ENCODE measurements at places on chromosomes 4 and X.

- DNase-seq, result no peak
Measured at GRCh38 chr4:153332936-153333335, 11.6 kb upstream of the MND1 start.

DNA sequence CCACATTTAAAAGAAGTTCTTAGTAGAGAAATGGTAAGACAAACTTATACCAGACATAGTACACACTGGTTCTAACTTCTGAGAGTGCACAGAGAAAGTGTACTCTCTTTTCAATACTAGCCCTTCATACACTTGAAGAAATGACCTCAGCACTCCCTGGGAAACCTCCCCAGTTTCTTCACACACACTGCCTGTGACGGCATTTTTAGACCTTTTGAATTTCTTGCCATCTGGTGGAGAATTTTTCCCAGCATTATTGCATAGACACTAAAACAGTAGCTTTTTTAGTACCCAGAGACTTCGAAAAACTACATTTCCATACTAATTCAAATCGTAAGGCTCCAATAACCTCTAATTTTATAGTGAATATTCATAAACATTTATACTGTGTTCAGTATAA is 341.6 kb upstream of the MAOA start:
- no peak for DNase-seq

DNA sequence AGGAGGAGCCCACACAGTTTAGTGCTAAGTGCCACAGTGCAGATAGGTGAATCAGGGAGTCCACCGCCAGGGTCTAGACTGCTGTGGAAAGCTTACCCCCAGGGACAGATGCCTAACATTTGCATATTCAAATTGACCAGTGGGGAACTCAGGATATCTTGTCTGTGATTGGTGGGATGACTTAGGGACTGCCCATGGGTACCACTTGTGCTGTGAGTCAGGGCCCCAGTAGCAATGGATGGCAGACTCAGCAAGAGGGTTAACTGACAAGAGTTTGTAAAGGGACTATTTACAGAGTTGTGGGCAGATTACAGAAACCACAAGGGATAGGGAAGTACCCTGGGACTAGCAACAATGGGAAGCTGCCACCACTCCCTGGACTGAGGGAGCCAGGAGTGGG is 282.1 kb downstream of the BCOR start:
- DNase-seq, result no peak

DNA sequence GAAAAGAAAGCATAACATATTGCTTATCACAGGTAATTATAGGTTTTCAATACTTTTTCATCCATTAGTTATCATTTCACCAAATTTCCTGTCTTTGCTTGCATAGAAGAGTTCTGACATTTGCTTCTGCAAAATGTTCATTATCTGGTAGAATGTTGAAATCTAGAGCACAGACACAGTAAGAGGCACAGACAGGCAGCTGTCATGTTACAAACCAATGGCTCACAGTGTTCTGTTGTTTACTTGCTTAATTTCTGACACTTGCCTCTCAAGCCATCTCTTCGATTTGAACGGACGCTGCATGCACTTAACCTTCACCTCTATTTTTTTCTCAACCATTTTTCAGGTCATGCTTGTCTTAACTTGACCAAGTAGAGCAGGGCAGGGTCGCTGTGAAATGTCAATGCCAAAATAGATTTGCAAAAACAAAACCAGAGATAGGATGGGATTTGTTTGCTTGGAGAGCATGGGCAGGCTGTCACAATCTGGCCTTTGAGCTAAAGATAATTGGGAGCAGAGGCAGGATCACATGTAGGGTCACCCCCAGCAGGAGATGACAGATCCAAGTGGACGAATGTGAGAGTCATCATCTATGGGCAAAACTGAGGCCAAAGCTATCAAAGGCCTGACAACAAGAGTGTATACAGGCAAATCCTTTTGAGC is 292.3 kb downstream of the SMARCA1 start:
- DNase-seq, result no peak

- DNase-seq, result no peak
Measured at GRCh38 chr4:76801621-76802235, 96.2 kb downstream of the SOWAHB start.

DNA sequence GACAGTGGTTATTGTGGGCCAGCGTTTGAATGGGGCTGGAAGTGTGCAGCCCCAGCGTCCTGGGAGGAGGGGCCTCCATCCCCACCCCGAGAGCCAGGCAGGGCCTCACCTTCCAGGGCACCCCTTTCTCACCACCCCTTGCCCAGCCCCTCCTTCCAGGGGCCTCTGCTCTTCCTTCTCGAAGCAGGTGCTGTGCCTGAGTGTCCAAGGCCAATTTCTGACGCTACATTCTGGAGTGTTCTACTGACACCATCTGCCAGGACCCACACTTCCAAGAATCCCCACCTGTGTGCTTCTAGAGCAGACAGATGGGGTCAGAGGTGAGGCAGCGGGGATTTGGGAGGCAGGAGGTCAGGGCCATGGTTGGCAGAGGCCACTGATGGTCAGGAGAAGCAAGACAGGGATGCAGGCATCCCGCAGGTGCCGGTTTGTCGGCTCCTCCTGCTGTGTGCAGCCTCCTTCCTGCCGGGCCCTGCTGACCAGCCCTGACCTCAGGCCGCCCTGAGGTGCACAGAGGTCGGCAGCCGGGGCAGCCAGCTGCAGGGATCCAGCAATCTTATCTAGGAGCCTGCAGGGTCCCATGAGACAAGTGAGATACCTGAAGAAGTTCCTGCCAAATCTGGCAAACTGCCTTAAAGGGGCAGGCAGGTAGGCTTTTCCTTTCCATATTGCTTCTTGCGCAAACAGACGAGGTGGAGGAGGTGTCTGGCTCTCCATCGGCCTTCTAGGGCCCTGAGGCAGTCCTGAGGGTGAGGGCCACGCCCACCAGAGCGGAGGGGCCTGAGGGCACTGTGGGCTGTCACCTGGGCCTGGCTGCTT is 18.8 kb downstream of the MSANTD1 start:
- DNase-seq, result no peak

DNA sequence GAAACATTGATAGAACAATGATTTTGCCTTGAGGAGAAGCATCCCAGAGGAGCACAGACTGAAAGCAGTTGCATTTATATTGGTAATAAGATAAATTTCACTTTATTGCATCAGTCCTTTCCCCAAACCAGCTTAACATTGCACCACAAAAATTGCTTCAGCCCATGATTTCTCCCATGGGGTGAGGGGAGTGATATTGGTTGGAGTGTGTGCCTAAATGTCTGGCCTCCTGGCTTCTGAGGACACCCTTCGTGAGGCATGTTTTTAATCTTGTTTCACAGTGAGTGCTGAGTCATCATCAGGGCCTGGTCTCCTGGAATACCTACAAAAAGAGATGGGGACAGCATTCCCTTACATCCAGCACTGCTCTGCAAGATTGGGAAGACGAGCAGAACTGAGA is 487.9 kb downstream of the C4orf33 start:
- DNase-seq, result no peak

- peak; percentile 71 for DNase-seq
Measured at GRCh38 chr4:25859429-25860148, 3.2 kb downstream of the SEL1L3 start.

- DNase-seq, result no peak
Measured at GRCh38 chr4:149095811-149096210, 653.6 kb upstream of the NR3C2 start.

DNA sequence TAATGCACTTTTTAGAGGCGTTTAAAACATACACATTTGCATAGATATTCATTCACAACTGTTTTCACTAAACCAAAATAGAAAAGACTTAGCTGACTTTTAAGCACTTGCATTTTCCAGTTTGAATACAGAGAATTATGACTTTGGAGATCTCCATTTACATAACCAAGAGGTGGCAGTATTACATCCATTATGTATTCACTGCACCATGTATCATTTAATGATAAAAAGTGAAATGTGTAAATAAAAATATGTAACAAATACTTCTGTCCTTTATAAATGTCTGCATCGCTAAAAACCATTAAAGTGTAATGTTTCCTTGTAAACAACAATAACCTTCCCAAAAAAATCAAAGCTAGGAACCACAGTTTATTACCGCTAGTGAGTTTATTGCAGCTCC is 413.2 kb downstream of the FGF13 start:
- DNase-seq, result no peak

GRCh38 chr4:81225252-81225651 is 10.2 kb upstream of the PRKG2 start:
- no peak for DNase-seq

GRCh38 chr4:16466581-16466980 is 240.3 kb upstream of the TAPT1 start:
- no peak for DNase-seq

DNA sequence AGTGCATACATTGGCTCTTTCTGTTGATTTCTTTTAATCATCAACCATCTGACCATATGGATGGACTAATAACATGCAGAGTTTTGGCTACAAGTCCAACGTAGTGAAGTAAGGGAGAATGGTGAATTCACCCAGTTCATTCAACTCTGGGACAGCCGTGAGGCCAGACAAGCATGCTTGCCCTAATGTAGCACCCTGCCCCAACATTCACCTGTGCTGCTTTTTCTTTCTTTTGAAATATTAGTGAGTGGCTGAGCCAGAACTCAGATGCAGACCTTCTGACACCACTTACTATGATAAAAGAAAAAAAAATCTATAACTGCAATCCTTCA is 17.5 kb downstream of the ARSJ start:
- DNase-seq, result no peak

DNA sequence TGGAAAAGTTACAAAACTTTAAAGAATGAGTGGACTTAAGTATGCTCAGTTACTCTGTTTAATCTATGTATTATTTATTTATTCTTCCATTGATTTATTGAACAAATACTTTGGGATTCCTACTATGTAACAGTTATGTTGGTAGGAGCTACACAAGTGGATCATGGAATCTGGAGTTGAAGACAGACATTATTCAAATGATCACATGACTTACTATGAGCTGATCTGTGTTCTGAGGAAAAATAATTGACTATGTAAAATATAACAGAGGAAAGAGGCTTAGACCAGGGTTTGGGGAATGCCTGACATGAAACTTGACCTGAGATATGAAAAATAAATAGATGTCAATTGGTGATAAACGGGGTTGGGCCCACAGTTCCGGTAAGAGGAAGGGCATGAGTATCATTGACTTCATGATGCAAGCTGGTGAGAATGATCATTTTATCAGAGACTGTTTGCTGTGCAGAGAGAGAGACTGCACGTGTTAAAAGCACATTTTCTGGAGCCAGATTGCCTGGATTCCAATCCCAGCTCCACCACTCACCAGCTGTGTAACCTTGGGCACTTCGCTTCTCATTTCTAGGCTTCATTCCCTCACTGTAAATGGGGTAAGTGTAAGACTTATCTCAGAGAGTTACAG is 179.0 kb downstream of the SPCS3 start:
- no peak for DNase-seq

DNA sequence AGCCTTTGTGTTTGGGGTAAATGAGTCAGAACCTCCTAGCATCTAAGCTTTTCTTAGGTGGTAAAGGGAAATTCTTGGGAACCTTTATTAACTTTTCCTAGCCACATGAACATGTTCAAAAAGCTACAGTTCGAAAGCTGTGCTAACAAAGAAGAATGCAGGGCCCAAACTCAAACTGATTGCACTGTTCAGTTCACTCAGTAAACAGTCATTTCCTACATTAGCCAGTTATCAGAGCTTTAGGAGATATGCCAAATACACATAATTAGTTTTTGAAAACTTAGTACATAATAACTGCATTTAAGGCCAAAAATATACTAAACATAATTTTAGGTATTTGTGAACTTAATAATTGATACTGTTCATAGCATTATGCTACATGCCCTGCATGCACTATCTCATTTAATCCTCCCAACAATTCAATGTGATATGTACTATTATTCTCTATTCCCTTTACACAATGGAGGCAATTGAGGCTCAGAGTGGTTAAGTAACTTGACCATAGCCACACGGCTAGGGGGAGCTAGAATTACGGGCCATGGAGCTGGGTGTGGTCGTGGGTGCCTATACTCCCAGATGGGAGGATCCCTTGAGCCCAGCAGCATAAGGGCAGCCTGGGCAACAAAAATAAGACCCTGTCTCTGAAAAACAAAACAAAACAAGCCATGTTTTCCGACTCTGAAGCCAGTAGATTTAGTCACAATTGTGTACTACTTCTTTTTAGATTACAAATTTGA is 43.9 kb upstream of the PDGFRA start:
- no peak for DNase-seq

- DNase-seq, result no peak
Measured at GRCh38 chr4:82797405-82798111, 1.0 kb downstream of the SCD5 start.

DNA sequence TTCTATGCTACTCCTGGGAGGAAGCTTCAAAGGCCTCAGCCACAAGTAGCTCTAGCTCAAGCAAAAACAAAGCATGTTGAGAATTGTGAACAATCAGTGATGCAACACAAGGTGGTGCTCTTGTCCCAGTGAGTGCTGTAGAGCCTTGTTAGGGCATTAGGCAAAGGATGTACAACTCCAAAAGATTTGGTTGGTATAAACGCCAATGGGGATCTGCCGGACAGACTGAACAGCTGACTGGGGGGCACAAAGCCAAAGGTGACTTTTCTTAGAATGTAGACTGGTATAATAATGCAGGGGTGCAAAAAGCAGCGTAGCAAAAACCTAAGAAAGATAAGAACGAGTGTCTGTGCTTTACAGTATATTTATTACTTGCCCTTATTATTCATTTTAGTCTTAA is 62.6 kb upstream of the ALB start:
- DNase-seq, result no peak

GRCh38 chr4:55793479-55793878 is 26.1 kb upstream of the EXOC1L start:
- no peak for DNase-seq

GRCh38 chrX:53481093-53481492 is 46.9 kb upstream of the HSD17B10 start:
- peak; percentile 5 for DNase-seq

DNA sequence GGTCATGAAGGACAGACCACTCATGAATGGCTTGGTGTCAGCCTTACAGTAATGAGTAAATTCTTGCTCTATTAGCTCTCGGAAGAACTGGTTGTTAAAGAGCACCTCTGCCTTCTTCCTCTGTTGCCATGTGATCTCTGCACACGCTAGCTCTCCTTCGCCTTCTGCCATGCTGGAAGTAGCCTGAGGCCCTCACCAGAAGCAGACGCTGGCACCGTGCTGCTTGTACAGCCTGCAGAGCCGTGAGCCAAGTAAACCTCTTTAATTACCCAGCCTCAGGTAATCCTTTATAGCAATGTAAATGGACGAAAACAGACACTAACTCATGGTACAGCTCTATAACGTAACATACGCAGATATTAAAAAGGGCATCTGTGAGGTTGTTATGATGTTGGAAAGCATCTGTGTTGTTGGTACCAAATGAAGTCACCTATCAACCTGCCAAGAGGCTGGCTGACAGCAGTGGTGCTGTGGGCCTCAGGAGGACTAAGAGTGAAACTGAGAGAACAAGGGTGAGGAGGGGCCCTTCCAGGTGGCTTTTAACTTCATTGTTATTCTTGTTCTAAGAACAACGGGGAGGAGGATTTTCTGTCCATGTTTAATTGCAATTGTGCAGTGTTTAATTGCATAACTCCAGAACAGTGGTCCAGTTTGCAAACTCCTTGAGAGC is 69.2 kb downstream of the CRMP1 start:
- no peak for DNase-seq
